Fibroblast of skin of right biceps (primary cell): ENCODE measurements at places on chromosomes 7 and 10.

GRCh38 chr10:119404719-119405519 is 137.6 kb downstream of the RGS10 start:
- no peak for DNase-seq

GRCh38 chr7:17983221-17984062 is 43.1 kb upstream of the SNX13 start:
- DNase-seq, result no peak

DNA sequence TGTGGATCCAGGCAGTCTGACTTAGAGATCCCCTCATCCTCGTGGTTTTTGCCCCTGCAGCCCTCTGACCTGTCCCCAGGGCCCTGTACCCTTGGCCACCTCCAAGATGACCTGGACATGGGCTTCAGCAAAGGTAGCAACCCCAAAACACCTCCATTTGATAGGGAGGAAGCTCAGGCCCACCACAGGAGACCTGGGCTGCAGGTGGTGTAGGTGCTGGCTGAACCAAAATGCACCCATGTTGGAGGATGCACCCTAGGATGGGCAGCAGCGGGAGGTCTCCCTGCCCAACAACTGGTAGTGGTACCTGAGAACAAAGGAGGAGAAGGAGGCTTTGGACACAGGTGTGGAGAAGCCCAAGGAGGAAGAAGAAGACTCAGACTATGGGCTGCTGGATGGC is 188.7 kb downstream of the ZNF716 start:
- DNase-seq, result no peak

DNA sequence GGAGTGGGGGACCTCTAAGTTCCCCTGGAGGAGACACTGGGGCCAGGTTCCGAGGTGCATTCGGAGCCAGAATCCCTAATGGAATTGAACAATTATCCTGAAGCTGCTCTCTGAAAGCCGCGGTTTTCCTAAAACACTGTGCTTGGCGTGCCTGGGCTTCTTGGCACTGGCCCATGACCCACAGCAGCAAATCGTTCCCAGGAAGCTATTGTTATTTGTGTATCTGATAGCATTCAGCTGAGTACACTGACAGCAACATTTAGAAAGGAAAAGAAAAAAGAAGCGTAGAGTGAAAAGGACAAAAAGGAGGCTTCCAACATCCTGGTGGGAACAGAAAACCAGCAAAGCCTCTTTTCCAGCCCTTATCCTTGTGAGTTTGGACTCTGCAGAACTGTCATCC is 339.8 kb downstream of the FRMD4A start:
- peak; percentile 76 for DNase-seq

- no peak for DNase-seq
Observed at GRCh38 chr10:30728766-30729165, 99.2 kb upstream of the LYZL2 start.

- peak; percentile 26 for DNase-seq
Observed at GRCh38 chr10:43292755-43293676, 26.2 kb upstream of the RASGEF1A start.

DNA sequence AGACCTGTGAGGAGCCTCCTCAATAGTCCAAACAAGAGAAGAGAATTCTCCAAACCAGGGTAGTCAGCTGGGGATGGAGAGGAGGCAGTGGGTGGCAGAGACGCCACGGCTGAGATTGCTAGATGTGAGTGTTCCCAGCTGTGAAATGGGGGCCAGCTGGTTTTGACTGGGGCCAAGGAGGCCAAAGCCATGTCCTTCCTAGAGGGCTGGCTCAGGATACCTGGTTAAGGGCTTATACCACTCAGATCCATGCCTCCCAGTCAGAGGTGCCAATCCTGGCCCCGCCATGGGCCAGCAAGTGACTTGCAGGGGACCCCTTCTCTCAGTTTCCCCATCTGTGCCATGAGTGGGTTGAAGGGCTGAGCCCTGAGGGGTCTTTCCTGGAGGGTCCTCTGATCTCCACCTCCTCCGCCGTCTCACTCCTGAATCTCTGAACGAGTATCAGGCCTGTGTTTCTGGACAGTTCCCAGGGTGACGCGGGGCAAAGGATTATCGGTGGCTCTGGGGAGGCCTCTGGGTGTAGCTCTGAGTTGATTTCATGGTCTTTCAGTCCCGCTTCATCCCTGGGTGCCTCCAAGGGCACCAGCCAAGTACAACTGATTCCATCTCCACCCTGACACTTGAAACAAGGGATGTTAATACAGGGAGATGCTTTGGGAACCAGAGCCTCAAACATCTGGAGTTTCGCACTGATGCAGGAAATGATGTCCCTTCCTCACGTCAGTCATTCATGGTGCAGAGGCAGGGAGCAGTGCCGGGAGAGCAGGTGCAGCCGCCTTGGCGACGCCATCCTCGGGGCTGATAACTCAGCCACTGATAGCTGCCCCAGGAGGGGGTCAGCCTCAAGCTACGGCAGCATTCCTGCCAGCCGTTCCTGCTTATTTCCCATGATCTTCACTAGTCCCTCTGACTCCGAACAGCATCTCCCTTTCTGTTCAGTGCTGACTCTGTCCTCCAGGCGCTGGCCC is 126.7 kb downstream of the RGS10 start:
- no peak for DNase-seq

DNA sequence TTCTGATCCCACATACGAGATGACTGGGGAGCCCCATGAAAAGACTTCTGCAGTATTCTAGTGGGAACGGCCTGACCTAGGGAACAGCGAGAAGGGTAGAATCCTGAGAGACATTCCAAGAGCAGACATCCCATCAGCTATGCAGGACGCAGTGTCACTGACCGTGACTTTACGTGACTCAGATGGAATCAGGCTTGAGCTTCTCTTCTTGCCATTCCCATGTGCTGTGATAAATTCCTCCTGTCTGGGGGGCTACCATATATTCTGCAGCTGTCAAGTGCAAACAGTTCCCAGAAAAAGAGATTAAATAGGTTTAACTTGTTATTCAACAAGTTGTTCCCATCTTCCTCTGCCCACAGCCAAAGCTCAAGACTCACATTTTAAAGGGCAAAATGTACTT is 73.1 kb upstream of the PDE1C start:
- peak; percentile 66 for DNase-seq
